Fibroblast of skin of right biceps (primary cell): ENCODE measurements at places on chromosomes 5 and 9.

DNA sequence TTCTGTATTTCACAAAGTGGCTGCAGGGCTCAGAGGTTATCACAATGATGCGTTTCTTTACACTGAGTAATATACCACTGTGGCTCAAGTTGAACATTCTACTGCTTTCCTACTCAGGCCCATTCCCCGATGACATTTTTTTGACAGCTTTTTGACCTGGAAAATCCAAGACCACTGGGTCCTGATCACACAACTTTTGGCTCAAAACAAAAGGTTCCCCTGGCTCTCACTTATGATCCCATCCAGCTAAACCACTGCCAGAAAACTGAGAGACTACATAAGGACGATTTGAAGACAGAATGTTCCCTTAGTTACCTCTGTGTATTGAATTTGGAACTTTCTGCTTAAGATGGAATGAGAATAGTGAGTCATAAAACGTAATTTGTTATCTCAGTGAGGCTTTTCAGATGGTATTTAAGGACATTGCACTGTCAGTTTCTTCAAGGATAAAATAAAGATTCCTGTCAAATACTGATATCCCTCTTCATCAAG, 78.0 kb upstream of the FBXL7 start:
- peak; percentile 10 for DNase-seq

- peak; percentile 79 for DNase-seq
Observed at GRCh38 chr5:75040973-75041372, 11.4 kb downstream of the GCNT4 start.

- no peak for DNase-seq
Observed at GRCh38 chr5:144395704-144396103, 225.0 kb downstream of the KCTD16 start.

- DNase-seq: peak; percentile 58
Observed at GRCh38 chr5:32687499-32687831, 23.7 kb upstream of the NPR3 start.

DNA sequence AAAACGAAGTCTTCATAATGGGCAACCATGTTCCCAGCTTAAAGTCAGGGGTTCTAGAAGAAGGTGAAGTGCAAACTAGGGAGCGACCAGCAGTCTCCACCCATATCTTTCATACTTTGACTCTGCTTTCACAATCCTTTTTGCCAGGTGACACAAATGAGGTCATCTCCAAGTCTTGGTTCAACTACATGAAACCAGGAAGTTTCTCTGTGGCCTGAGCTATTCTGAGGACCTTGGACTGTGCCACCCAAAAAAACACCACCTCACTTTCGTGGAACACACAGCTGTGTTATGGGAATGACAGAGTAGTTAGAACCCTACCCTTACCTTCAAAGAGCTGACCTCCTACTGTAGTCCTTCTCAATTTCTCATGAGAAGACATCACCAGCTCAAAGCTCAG, 309.2 kb downstream of the AGTPBP1 start:
- DNase-seq: no peak

DNA sequence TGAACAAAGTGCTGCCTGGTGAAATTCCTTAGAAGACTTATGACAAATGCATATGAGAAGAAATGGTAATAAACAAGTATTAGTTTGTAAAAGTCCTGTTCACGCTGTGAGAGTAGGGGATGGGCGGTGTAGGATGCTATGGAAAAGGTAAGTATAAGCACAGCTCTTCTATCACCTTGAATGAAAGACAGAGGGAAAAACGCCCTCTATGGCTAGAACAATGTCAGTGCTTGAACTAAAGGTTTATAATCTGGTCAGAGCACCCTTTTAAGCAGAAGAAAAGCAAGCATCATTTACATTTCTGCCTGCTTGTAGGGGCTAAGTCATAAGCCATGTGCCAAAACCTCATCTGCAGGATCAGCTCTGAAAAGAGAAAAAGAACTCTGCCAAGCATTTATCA, 115.2 kb downstream of the LHFPL2 start:
- DNase-seq: peak; percentile 29

DNA sequence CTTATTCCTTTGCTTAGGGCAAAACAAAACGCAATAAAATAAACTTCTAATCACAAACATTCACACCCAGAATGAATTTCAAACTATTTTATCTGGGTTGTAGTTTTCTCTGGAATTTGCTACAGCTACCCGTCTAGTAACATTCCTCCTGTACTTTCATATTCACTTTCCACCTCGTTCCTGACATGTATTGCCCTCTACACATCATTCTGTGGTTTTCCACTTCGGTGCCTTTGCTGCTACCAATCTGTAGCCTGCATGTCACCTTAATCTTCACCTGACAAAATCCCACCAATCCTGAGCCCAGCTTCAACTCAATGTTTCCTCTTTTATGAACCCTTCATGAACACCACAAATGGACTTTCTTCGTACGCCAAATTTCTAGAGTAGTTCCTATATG, 694.1 kb upstream of the C9orf72 start:
- no peak for DNase-seq

- DNase-seq: peak; percentile 91
Observed at GRCh38 chr5:75566710-75567309, 44.4 kb upstream of the ANKDD1B start.

DNA sequence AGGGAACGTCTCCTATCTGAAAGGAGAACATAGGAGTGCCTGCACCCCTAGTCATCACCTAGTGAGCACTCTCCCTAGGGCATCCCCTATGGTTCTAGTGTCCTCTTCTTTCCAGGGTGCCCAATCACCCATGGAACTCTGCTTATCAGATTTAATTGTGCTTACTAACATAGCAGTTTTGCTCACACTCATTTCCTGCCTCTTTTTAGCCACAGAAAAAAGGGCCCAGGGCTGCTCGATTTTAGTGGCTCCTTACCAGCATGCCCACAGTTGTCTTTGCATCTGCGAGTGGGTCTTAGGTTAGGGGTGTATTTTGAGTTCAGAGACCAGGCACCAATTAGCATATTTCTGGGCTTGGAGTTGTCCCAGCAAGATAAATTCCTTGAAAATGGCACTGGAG, 1110.2 kb downstream of the TAF11L14 start:
- no peak for DNase-seq

GRCh38 chr5:160651692-160652645, 200.0 kb downstream of the ATP10B start:
- DNase-seq: no peak

GRCh38 chr9:127523312-127523851, 72.1 kb downstream of the LRSAM1 start:
- DNase-seq: peak; percentile 44

DNA sequence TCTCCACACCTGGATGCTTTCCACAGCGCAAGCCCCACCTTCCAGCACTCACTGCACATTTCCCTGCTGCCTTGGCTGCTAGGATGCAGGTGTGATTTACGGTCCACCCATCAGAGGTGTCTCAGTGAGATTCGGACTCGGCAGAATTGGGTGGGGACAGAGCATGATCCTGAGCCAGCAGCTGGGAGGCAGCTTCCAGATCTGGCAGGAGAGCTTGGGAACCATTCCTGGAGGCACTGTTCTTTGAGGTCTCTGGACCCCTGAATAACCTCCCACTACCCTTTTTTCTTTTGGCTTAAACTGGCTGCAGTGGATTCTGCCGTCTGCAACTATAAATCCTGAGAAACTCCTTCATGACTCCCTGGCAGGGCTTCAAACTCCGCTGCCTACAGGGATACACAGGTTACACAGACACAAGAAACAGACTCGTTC, 99.6 kb upstream of the PHYKPL start:
- DNase-seq: no peak

- DNase-seq: peak; percentile 22
Observed at GRCh38 chr5:2038321-2039179, 155.8 kb upstream of the IRX4 start.

DNA sequence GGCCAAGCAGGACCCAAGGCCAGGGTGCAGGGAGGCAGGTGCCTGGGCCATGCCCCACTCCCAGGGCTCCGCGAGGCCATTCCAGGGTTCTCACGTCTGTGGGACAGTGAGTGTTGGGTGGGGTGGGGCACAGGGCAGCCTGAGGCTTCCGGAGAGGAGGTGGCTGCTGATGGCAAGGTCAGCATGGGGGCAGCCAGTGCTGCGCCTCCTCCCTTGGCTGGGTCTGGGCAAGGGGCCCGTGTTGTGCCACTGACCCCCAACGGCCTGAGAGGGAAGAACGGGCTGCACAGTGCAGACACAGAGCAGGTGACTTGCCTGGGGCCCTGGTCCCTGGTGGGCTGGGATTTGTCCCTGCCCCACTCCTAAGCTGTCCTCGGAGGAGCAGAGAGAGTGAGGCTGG, 82.1 kb downstream of the RXRA start:
- DNase-seq: no peak

DNA sequence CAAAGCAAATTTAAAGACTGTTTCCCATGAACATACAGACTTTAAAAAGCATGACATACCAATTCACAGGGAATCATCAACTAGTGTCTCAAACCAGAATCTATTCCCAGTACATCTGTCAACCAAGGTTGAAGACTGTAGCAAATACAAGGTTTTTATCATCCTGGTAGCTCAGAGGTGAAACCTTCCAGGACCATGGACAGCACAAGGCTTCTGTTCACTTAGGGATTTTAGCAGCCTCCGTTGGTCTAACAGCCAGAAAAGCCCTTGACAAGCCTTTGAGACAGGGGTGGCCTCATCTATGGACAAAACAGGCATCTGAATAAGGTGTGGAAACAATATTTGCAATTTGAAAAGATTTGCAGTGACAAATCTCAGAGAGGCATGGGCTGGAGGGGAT, 119.0 kb downstream of the TRIM32 start:
- peak; percentile 26 for DNase-seq

- no peak for DNase-seq
Observed at GRCh38 chr5:175215906-175216305, 228.1 kb downstream of the DRD1 start.

DNA sequence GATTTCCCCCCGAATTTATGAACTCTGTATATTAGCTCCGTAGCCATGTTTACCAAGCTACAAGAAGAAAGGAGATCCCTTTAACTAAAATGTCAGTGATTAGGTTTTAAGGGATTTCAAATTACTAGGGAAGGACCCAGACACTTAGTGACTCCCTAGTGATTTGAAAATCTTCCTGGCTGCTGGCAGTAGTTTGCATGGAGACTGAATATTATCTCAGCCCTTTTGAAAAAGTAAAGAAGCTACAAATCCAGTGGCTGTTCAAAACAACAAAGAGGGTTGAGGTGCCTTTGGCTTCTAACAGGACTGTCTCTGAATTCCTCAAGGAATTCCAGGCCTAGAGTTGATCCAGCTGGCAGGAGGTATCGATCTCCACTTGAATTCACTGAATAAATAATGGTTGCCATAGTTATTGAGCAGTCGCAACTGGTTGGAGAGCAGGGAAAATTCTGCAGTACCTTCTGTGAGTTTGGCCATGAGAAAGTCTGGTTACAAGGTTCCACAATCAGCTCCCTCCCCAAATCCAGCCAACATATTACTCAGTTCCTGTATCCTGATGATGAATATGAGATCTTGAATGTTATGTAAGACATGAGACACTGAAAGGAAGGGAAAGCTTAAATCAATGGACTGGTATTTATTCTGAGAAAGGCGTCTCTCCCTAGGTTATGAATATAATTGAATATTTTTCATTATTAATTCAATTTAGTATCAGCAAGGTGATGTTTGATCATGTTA, 37.7 kb downstream of the NR4A3 start:
- peak; percentile 26 for DNase-seq

- DNase-seq: no peak
Observed at GRCh38 chr5:78640662-78641474, 7.7 kb downstream of the LHFPL2 start.

- peak; percentile 7 for DNase-seq
Observed at GRCh38 chr5:21238786-21239185, 1250.8 kb upstream of the CDH18 start.

DNA sequence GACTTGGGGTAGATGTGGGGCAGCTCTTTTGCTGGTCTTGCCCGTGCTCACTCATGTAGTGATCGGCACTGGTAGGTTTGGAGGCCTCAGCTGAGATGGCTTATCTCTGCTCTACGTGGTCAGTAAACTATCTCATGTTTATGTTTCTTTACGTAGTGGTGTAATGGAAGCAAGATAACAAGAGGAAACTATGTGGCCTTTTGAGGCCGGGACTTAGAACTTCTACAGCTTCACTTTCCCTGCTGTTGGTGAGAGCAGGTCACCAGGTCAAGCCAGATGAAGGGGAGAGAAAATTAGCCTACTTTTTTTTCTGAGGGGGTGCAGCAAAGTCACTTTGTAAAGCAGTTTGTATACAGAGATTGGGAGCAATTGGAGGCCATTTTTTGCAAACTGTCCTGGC, 8.5 kb downstream of the FOCAD start:
- DNase-seq: no peak
